ENCODE measurements at places on chromosomes 4 and X. TPM values are rescaled to one million over a fixed set of nuclear protein-coding genes. Genes with fewer than 3 reads are reported as not detected.

DNA sequence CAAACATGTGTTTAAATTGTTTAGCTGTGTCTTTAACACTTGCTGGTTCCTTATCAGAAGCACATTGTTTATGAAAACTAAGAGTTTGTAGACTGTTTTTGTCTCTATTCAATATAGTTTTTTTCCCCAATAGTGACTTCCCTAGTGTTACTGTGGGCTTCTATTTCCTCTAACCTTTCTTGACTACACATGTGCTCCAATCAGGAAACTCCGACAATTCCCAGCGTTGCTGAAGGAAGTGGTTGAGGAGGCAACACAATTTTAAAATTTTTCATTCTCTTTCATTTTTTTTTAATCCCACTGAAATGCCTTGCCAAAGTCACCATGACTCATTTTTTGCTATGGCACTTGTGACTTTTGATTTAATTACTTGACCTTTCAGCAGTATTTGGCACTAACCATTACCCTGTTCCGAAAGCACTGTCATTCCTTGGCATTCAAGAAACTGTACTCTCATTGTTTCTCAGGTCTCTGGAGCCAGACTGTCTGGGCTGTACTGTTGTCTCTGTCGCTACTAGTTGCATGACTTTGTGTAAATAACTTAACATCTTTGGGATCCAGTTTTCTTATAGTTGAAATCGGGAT lies 67.6 kb upstream of the FREM3 start:
- H3K27me3 ChIP-seq, result no peaks in the 10 kb centered on the region
- no peak for DNase-seq
- no peak overlapping the region for H3K27ac ChIP-seq
- H3K4me3 ChIP-seq, result no peak overlapping the region
- H3K4me1 ChIP-seq, result no peaks in the 10 kb centered on the region

GRCh38 chr4:83174844-83175414 lies 60.4 kb upstream of the PLAC8 start:
- no peaks in the 10 kb centered on the region for H3K4me1 ChIP-seq
- no peak for DNase-seq
- H3K27me3 ChIP-seq, result no peaks in the 10 kb centered on the region
- no peaks in the 10 kb centered on the region for H3K36me3 ChIP-seq
- H3K27ac ChIP-seq, result no peak overlapping the region
- H3K4me3 ChIP-seq, result no peak overlapping the region

GRCh38 chr4:72451349-72451748 lies 117.7 kb downstream of the ADAMTS3 start:
- no peaks in the 10 kb centered on the region for H3K27me3 ChIP-seq
- H3K36me3 ChIP-seq, result no peaks in the 10 kb centered on the region
- H3K27ac ChIP-seq, result no peak overlapping the region
- no peak for DNase-seq

GRCh38 chrX:111352424-111352823 lies 59.6 kb downstream of the DCX start:
- peaks cover 11% of the 10 kb centered on the region for H3K36me3 ChIP-seq
- H3K27ac ChIP-seq, result peak overlapping the region; percentile 100
- no peaks in the 10 kb centered on the region for H3K27me3 ChIP-seq
- no peak overlapping the region for H3K4me3 ChIP-seq

DNA sequence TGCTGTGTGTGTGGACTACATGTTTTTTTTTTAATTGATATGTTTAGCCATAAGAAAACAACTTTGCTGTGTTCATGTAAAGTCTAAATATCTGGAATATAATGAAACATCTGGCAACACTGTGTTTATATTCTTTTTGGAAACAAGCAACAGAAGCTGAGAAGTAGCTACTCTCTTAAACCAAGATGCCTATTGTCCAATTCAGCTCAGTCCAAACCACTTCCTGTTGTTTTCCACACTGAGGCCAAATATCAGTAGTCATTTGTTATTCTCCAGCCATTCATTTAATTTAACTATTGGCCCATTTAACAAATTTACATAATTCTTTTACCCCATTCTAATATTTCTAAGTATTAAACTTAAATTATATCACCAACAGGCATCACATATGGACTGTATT lies 903.0 kb upstream of the SLIT2 start:
- H3K27ac ChIP-seq, result no peak overlapping the region
- no peak overlapping the region for H3K4me3 ChIP-seq
- DNase-seq, result no peak
- H3K36me3 ChIP-seq, result no peaks in the 10 kb centered on the region
- H3K27me3 ChIP-seq, result no peaks in the 10 kb centered on the region
- H3K4me1 ChIP-seq, result no peaks in the 10 kb centered on the region

DNA sequence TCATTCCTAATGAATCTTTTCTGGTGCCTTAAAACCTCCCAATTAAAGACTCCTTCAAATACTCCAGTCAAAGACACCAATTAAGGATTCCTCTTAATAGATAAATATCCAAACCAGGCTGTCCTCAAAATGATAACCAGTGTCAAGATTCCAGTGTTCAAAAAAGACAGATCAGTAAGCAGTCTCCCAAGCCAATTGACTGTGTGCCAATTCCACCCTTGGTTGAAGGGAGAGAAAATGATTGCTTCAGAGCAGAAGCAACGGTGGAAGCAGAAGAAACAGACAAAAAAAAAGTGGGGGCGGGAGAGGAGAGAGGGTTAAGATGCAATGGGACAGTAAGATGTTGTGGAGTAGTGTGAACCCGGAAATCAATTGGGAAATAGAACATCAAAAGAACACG lies 216.0 kb upstream of the FTHL17 start:
- H3K4me1 ChIP-seq, result no peaks in the 10 kb centered on the region
- no peak overlapping the region for H3K27ac ChIP-seq
- no peaks in the 10 kb centered on the region for H3K27me3 ChIP-seq
- H3K4me3 ChIP-seq, result no peak overlapping the region
- DNase-seq, result no peak

DNA sequence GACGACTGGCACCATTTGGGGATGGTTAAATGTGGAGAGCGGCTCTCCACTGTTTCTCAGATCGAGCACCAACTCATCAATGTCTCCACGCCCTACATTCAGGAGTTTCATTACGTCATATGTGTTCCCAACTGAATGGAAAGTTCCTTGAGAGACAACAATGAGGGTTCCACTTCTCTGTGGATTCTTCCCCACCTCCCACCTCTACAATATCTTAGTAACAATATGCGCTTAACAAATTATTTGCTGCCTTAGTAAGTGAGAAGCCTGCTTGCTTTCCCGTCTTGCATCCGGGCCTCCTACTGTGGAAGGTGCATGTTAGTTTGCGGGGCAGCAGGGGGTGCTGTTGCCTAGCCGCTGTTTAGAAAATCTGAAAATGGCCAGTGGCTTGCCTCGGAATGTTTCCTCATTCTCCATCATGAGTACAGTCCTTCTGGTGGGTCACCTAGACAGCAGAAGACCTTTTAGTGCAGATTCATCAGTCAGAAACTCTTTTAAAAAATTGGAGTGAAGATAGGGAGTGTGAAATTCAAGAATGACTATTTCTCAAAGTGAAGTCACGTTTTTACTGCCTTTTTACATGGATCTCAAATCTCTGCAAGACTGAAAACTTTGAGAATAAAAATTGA lies 55.7 kb downstream of the PHOX2B start:
- DNase-seq, result peak; percentile 70
- no peak overlapping the region for H3K27ac ChIP-seq
- no peaks in the 10 kb centered on the region for H3K4me1 ChIP-seq

GRPR gene
- 0.25 TPM for total RNA-seq

GYPB gene
- not detected for total RNA-seq

DNA sequence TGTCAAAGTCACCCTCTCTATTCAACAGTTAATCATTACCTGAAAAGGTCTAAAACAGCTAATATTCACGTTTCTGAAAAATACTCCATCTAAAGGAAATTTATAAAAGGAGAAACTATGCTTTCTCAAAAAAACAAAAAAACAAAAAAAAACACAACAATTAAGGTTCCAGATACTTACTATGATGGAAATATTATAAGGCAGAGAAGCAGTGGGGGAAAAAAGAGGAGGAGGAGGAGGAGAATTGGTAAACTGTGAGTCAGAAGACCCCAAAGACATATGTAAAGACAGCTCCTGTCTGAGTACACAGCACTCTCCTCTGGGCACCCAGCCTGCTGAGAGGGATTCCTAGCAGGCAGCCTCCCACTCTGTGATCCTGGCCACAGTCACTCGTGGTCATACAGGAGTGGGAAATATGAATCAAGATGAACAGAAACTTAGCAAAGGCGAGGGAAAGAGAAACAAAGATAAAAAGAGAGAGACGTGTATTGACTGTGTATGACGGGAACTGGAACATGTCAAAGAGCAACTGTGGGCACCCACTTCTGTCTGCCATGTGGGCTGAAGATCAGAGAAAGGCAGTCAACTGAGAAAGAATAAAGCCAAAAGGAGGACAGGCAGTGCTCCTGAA lies 12.5 kb downstream of the KLHL15 start:
- no peaks in the 10 kb centered on the region for H3K4me1 ChIP-seq
- H3K27ac ChIP-seq, result no peak overlapping the region
- no peaks in the 10 kb centered on the region for H3K36me3 ChIP-seq
- no peaks in the 10 kb centered on the region for H3K27me3 ChIP-seq

DNA sequence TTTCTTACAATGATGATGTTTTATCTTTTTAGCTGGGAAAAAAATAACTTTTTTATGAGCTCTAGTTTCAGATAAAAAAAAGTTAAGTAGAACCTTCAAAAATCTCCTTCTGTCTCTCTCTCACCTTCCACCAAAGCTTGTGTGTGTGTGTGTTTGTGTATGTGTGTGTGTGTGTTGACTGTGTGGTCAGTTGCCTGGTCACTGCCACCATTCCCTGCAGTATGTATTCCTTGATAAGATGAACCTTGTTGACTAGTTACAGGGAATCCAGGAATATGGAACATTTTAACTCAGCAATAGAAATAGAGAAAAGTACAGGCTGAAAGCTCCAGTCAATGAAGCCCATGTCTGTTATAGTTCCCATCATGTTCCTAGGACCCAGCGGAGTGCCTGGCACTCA lies 143.5 kb downstream of the CORIN start:
- DNase-seq, result no peak
- H3K27me3 ChIP-seq, result no peaks in the 10 kb centered on the region
- no peaks in the 10 kb centered on the region for H3K4me1 ChIP-seq
- 0 out of 2 replicates have a peak, but pooled peaks cover 2% of the 10 kb centered on the region for H3K36me3 ChIP-seq

HERC5 gene
- total RNA-seq, result 49.6 TPM

- H3K36me3 ChIP-seq, result no peaks in the 10 kb centered on the region
- no peak overlapping the region for H3K4me3 ChIP-seq
- no peak overlapping the region for H3K27ac ChIP-seq
- H3K27me3 ChIP-seq, result no peaks in the 10 kb centered on the region
- peak; percentile 15 for DNase-seq
- no peaks in the 10 kb centered on the region for H3K4me1 ChIP-seq
Observed at GRCh38 chr4:27702730-27703431, 842.2 kb downstream of the STIM2 start.

STOX2 gene
- total RNA-seq, result 5.6 TPM

HS3ST1 gene
- total RNA-seq, result not detected

DNA sequence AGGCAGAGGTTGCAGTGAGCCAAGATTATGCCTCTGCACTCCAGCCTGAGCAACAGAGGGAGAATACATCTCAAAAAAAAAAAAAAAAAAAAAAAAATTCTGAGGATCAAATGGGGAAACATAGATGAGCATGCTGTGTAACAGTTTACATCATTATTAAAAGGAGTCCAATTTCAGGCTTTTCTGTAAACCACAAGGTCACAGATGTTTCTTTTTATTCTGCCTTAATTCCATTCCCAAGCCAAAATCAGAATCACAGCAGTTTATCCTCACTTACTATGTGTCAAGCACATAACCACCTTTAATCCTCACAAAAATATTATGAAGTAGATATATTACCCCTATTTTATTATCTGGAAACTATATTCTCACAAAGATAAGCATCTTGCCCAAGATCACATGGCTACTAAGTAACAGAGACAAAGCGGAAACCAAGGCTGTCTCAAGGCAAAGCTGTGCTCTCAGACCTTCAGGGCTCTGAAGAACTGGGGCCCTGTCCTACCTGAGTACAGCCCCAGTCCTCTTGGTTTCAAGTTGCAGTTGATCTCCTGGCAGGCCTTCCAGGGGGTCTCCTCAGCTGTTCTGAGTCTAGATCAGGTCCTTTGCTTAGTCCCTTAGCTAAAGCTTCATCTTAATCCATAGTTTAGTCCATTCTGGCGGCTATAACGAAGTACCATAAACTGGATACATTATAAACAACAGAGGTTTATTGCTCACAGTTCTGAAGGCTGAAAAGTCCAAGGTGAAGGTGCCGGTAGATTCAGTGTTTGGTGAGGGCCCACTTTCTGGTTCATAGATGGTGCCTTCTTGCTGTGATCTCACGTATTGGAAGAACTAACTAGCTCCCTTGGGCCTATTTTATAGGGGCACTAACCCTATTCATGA lies 141.3 kb downstream of the PALLD start:
- H3K27me3 ChIP-seq, result no peaks in the 10 kb centered on the region
- H3K4me3 ChIP-seq, result no peak overlapping the region
- peak overlapping the region; percentile 34 for H3K27ac ChIP-seq
- H3K36me3 ChIP-seq, result peaks cover 10% of the 10 kb centered on the region
- DNase-seq, result peak; percentile 71

GRXCR1 gene
- not detected for total RNA-seq

ATRX gene
- total RNA-seq, result 62.7 TPM

- no peak for DNase-seq
- H3K36me3 ChIP-seq, result no peaks in the 10 kb centered on the region
- no peak overlapping the region for H3K27ac ChIP-seq
- H3K4me1 ChIP-seq, result no peaks in the 10 kb centered on the region
- no peak overlapping the region for H3K4me3 ChIP-seq
- H3K27me3 ChIP-seq, result no peaks in the 10 kb centered on the region
Observed at GRCh38 chrX:9310616-9311015, 154.2 kb upstream of the TBL1X start.

GRCh38 chr4:54945838-54946237 lies 179.6 kb downstream of the KDR start:
- DNase-seq, result no peak
- H3K36me3 ChIP-seq, result no peaks in the 10 kb centered on the region
- H3K4me3 ChIP-seq, result no peak overlapping the region
- H3K27ac ChIP-seq, result no peak overlapping the region

DNA sequence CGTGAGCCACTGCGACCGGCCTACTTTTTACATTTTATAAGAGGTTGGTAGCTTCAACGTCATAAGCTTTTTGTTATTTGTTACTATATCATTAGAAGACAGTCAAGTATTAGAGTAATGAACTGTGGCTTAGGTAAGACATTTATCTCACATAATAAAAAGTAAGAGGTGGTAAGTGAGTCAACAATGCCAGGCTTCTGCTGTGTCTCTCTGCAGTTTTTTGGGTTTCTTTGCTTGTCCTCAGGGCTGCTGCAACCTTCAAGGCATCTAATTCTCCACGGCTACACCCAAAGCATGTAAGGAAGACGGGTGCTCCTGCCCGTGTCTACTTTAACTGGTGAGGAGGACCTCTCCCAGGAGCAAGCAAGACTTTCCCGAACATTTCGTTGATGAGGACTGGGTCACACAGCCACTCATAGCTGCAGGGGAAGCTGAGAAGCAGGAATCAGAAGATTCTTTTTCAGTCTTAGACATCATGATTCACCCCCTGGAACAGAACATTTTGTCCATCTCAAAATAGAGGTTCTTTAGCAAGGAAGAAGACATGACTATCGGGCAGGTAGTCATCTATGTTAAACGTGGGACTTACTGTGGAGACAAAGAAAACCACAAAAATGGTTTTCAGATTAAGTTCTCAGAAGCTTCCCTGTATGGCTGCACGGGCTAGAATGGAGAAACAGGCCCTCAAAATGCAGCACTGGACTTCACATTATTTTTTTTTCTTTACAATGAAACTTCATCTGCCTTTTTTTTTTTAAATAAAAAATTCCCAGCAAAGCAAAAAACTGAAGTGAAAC lies 13.0 kb upstream of the RHOH start:
- no peaks in the 10 kb centered on the region for H3K27me3 ChIP-seq
- H3K4me3 ChIP-seq, result no peak overlapping the region
- H3K36me3 ChIP-seq, result no peaks in the 10 kb centered on the region
- no peaks in the 10 kb centered on the region for H3K4me1 ChIP-seq
- H3K27ac ChIP-seq, result no peak overlapping the region

Data from SJCRH30 (cell line).